ENCODE measurements at places on chromosomes 7 and 10.

- peak; percentile 64 for DNase-seq
Measured at GRCh38 chr7:34463830-34464229, 194.2 kb upstream of the NPSR1 start.

- DNase-seq: no peak
Measured at GRCh38 chr10:49207936-49208487, 19.8 kb upstream of the TMEM273 start.

GRCh38 chr10:19745672-19746071 is 70.6 kb upstream of the PLXDC2 start:
- DNase-seq: peak; percentile 16

DNA sequence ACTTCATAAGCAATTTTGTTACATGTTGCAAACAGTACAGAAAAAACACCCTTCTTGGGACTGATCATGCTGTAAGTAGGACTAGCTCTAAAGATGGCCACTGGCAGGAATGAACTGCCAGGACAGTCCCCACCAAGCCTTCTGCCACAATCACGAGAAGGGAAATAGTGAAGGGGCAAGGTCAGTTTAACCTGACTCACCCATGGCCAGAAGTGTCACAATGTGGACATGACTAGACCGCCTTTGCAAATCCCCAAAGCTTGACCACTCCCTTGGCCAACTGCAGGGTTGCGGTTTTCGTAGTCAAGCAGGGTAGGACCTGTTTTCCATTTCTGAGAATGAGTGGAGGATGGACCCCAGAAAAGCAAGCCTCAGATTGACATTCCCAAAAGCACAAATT is 19.4 kb upstream of the FRAT2 start:
- no peak for DNase-seq

DNA sequence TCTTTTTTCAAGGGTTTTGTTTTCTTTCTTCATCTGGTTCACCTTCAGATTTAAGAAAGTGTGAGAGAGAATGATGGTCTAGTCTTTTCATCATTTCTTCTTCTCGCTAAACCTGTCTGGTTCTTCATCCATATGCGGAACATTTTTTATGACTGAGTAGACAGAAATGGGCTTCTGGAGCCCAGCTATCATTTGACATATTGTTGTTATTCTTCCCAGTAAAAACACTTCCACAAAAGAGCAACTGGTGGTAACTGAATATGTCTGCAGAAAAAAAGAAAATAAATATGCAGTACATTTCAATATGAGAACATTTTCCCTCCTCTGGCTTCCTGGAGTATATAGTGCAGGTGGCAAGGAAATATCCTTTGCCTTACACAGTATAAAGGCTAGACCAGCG is 209.5 kb downstream of the JCAD start:
- DNase-seq: peak; percentile 9

DNA sequence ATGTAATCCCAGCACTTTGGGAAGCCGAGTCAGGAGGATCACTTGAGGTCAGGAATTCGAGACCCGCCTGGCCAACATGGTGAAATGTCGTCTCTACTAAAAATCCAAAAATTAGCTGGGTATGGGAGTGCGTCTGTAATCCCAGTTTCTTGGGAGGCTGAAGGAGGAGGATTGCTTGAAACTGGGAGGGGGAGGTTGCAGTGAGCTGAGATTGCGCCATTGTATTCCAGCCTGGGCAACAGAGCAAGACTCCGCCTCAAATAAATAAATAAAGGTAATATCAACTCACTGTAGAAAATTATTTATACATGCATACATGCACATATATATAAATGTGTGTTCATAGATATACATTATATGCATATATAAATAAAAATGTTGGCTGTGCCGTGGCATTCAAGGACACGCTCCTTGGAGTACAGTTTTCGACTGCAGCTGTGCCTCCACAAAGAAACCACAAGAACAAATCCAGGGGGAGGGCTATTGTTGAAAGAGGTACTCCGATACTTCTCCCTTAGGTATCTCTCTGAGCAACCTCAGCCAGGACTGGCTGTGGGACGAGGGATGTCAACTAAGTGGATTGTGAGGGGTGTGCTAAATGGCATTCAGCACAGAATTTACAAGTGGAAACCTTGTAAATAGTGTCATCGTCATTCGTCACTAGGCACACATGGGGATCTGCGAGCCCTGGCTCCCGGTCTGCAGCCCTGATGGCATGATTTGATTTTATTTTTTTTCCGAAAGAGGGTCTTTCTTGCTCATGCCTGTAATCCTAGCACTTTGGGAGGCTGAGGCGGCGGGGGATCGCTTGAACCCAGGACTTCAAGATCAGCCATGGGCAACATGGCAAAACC is 49.3 kb downstream of the HIP1 start:
- DNase-seq: no peak

- no peak for DNase-seq
Measured at GRCh38 chr10:17427666-17428350, 26.6 kb downstream of the ST8SIA6 start.

GRCh38 chr7:50497068-50497642 is 47.0 kb upstream of the FIGNL1 start:
- DNase-seq: peak; percentile 87

DNA sequence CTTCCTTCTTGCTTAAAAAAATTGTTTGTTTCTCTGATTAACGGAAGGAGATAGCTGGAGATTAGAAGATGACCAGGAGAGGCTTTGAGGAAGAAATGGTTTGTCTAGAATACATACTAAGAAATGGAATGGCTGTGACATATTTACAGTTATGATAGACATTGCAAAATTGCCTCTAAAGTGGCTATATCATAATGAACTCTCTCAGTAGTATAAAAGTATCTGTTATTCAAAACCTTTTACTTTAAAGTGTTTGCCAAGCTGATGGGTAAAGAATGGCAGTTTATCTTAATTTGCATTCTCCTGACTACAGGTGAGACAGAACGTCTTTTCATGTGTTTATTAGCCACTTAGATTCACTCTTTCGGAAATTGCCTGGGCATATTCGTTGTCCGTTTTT is 28.7 kb downstream of the LRGUK start:
- DNase-seq: no peak

GRCh38 chr10:92699518-92700381 is 10.0 kb downstream of the HHEX start:
- peak; percentile 46 for DNase-seq

DNA sequence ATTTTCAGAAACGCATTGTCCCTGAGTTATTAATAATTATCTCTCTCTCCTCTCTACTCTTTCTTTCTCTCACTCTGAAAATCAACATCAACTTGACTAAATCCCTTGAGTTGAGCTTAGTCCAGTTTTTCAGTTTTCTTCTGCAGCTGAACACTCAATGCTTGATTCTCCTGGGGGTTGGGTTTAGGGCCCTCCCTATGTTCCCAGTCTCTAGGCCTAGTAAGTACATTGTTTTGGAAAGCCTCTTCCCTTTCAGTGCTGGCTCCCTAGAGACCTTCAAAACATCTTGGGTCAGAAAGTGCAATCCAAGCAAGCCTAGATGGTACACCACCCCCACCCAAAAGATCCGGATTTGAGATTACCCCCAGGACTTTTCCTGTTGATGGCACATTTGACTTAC is 488.5 kb downstream of the LRMDA start:
- DNase-seq: no peak

Data from cardiac fibroblast (primary cell).